ENCODE measurements at places on chromosomes 7 and 10.

DNA sequence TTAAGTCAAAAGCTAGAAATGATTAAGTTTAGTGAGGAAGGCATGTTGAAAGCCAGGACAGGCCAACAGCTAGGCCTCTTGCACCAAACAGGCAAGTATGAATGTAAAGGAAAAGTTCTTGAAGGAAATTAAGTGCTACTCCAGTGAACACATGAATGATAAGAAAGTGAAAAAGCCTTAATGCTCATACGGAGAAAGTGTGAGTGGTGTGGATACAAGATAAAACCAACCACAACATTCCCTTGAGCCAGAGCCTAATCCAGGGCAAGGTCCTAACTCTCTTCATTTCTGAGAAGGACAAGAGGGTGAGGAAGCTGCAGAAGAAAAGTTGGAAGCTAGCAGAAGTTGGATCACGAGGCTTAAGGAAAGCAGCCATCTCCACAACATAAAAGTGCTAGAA is 53.0 kb downstream of the DNAJC1 start:
- no peak for DNase-seq

GRCh38 chr7:94394109-94394436 is 622 bp upstream of the COL1A2 start:
- peak; percentile 82 for DNase-seq

GRCh38 chr7:37354656-37355131 is 94.0 kb downstream of the ELMO1 start:
- DNase-seq = peak; percentile 16

- no peak for DNase-seq
Measured at GRCh38 chr7:76047305-76047810, 442 bp downstream of the STYXL1 start.

GRCh38 chr10:72316748-72317435 is 37.8 kb downstream of the DNAJB12 start:
- DNase-seq = no peak

- peak; percentile 29 for DNase-seq
Measured at GRCh38 chr10:51629934-51630639, 69.3 kb downstream of the CSTF2T start.

DNA sequence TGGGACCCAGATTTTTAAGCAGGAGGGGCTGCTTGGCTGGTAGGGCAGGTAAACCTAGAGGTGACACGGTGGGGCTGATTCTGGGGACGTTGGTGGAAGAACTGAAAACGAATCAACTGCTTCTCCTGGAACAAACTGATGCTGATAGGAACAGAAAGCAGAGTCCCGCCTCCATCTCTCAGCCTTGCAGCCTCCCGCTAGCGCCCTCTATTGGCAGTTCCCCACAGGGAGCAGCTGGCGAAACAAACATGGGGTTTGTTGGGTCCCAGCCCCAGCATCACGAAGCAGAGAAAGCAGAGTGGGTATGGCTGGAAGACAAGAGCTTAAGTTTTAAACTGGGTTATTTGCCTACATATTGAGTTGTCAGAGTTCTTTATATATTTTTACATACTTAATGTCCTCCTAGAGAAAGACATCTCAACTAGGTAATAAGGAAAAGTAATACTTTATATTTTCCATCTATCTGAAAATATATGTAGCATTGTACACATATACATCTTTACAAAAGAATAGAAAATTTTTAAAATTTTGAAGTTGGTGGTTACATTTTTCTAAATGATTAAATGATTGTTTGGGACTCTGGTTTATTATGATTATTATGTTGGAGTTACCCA is 42.3 kb upstream of the FOXI2 start:
- no peak for DNase-seq

- no peak for DNase-seq
Measured at GRCh38 chr7:140920745-140921144, 4.0 kb downstream of the BRAF start.

- DNase-seq = no peak
Measured at GRCh38 chr10:33151344-33151864, 183.1 kb downstream of the NRP1 start.

GRCh38 chr7:137943132-137943551 is 58.7 kb downstream of the CREB3L2 start:
- DNase-seq = no peak

- no peak for DNase-seq
Measured at GRCh38 chr7:21611129-21611528, 68.3 kb downstream of the DNAH11 start.

DNA sequence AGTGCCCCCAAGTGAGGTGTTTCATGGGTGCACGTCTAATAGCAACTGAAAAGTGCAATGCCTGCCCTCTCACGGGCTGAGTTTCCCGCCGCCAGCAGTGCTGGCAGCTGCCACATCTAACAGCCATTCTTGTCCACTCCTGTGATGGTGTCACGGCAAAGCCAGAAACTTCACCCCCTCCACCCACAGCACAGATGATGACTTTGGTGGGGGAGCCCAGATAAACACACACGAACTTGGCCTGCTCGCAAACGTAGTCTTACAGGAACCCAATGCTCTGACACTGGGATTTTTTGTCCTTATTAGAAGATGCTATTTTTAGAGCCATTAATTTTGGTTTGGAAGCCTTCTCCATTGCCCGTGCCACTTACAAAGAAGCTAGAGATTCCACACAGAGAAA is 26.7 kb downstream of the CPXM2 start:
- no peak for DNase-seq

DNA sequence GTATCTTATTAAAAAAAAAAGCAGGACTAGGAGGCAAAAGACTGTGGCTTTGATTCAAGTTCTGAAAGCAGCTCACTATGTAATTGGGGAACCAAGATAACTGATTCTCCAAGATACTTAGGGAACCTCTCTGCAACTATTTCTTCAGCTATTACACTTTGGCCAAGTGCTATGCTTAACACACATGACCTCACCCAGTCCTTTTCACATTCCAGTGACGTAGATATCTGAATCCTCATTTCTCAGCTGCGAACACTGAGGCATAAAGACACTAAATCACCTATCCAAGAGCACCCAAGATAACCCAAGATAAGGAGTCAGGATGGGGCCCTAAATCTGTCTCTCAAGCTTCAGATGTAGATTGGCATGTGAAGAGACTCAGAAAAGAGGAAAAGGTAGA is 133.6 kb downstream of the GLI3 start:
- DNase-seq = no peak

DNA sequence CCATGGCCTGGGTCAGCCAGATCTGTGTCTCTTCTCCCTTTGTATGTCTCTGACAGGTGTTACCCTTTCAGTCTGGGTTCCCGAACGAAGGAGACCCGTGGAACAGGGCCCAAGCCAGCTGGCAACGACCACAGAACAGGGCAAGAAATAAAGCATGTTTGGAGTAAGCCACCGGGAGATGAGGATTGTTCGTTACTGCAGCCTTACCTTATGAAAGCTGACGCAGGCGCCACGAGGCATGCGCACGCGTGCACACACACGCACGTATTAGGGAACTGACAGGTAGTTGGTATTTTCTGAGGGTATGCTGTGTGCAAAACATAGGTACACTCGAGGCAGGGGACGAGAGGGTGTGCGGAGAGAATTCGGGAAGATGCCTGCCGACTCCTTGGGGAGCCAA is 46.4 kb upstream of the ENO4 start:
- DNase-seq = no peak

- no peak for DNase-seq
Measured at GRCh38 chr7:149735779-149736477, 37.5 kb downstream of the ZNF467 start.

- no peak for DNase-seq
Measured at GRCh38 chr7:136657482-136657921, 210.9 kb upstream of the CHRM2 start.

GRCh38 chr7:159139639-159140038 is 5.0 kb downstream of the VIPR2 start:
- DNase-seq = no peak

GRCh38 chr10:44198096-44198779 is 186.7 kb downstream of the CXCL12 start:
- no peak for DNase-seq

DNA sequence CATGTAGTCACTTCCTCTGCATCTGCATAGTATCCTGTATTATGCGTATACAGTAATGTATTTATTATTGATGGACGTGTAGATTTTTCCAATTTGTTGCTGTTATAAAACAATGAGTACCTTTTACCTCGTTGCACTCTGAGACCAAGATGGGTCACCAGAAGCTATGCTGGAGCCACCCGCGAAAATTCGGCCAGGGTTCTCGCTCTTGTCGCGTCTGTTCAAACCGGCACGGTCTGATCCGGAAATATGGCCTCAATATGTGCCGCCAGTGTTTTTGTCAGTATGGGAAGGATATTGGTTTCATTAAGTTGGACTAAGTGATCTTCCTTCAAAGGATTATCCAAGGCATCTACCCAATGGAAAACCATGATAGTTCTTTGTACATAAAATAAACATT is 1.0 kb downstream of the PSMC2 start:
- DNase-seq = no peak

- no peak for DNase-seq
Measured at GRCh38 chr7:45215601-45216062, 58.0 kb downstream of the RAMP3 start.

- DNase-seq = no peak
Measured at GRCh38 chr7:28956608-28957063, 1.5 kb downstream of the TRIL start.
